ENCODE measurements at places on chromosomes 1 and 21. TPM values are rescaled to one million over a fixed set of nuclear protein-coding genes. Genes with fewer than 3 reads are reported as not detected.

DNA sequence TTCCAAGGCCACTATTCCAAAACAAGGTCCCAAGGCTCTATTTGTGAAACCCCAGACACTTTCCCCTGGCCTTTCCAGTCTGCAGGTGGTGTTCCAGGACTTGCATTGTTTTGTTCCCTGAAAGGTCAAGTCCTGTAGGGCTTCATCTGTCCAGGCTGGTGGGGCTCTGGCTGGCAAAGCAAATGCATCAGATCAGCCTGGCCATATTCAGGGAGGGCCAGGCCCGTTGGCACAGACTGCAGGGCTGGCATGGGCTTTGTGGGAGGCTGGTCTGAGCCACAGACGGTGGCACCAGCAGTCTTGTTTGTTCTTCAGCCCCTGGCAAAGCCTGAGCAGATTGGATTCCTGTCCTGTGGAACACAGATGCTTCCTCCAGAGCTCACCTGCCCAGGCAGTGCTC is 93.0 kb downstream of the SPATA46 start:
- no peak for DNase-seq

GRCh38 chr1:171961861-171962260 is 120.6 kb downstream of the DNM3 start:
- DNase-seq: no peak

GRCh38 chr1:236893626-236894545 is 98.8 kb downstream of the MTR start:
- no peak for DNase-seq

DNA sequence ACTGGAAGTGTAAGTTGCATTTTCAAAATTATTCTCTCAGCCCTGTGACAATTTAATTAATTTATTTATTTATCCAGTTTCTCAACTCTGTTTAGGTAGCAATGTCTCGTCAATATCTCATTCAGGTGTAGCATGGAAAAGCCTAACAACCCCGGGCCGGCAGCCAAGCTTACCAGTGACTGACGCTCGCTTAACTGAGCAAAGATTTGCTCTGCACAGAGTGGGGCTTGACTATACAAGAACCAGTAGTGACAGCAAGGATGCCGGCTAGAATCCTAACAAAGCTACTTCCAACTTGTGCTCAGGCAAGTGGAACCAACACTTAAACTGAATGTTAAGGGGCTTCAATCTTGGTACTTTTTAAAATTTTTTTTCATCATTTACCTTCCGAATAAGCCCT is 80.9 kb upstream of the ESRRG start:
- no peak for DNase-seq

GRCh38 chr1:82969340-82969739 is 1029.6 kb downstream of the TTLL7 start:
- DNase-seq: no peak

The OR14C36 gene
- total RNA-seq: not detected

The TRIM45 gene
- total RNA-seq: 6.7 TPM

- DNase-seq: no peak
Observed at GRCh38 chr1:107623431-107623830, 341.5 kb downstream of the VAV3 start.

GRCh38 chr1:177849130-177849529 is 120.7 kb downstream of the SEC16B start:
- no peak for DNase-seq

DNA sequence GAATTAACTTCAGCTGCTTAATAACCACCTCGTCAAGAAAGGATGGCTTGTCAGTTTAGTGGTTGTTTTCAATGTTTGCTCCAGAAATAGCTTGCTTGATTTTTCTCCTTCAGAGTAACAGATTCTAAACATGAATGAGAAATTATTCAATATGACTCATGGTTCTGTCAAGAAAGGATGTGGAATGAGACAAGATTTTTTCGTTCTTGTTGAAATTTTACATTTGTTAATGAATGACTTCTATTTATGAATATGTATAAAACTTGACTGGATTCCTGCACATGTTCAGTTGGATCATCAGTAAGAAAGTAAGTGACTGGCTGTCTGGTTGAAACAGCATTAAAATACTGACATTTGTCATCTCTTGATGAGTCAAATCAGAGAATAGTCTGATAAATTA is 38.3 kb downstream of the IFI44 start:
- no peak for DNase-seq

The RHBDL2 gene
- not detected for total RNA-seq

DNA sequence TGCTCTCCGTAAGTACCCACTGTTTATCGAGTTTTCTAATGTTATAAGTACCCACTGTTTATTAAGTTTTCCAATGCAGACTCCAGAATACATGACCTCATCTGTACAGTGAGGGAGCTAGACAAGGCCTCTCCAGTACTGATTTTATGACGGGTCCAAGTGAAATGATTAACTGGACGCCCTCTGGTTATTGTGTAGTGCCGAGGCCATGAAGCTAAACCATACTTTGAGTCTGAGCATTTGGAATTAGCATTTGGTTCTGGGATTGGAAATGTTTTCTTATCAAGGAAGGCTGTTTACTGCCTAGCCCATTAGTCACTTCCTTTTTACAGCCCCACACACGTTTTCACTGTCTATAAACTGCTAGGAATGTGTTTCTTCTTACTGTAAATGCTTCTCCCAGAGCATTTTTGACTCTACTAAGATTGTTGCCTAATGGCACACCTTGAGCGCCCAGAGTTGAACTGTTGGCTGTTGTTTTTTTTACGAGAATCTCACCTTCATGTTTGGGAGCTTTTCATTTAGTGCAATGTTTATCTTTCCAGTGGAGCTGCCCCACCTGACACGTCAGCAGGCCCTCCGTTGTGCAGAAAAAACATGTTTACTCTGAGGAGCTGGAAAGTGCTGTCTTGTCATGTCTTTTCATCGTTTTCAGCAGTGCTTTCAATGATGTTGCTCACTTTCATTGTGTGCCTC is 26.9 kb downstream of the SPATA46 start:
- DNase-seq: peak; percentile 73

The VCAM1 gene
- total RNA-seq: 2.0 TPM

GRCh38 chr1:199163267-199163666 is 524.4 kb downstream of the PTPRC start:
- peak; percentile 70 for DNase-seq

- no peak for DNase-seq
Observed at GRCh38 chr1:103457886-103458455, 67.5 kb upstream of the RNPC3 start.

The GPR89B gene
- 11.8 TPM for total RNA-seq

The SEMA4A gene
- total RNA-seq: 0.92 TPM

The UCK2 gene
- total RNA-seq: 84.2 TPM

The CFAP107 gene
- not detected for total RNA-seq

The DIO1 gene
- total RNA-seq: not detected

GRCh38 chr21:27397578-27397977 is 430.7 kb upstream of the ADAMTS5 start:
- no peak for DNase-seq

GRCh38 chr1:81155131-81155530 is 645.6 kb upstream of the ADGRL2 start:
- DNase-seq: no peak

The OR2L8 gene
- total RNA-seq: not detected

DNA sequence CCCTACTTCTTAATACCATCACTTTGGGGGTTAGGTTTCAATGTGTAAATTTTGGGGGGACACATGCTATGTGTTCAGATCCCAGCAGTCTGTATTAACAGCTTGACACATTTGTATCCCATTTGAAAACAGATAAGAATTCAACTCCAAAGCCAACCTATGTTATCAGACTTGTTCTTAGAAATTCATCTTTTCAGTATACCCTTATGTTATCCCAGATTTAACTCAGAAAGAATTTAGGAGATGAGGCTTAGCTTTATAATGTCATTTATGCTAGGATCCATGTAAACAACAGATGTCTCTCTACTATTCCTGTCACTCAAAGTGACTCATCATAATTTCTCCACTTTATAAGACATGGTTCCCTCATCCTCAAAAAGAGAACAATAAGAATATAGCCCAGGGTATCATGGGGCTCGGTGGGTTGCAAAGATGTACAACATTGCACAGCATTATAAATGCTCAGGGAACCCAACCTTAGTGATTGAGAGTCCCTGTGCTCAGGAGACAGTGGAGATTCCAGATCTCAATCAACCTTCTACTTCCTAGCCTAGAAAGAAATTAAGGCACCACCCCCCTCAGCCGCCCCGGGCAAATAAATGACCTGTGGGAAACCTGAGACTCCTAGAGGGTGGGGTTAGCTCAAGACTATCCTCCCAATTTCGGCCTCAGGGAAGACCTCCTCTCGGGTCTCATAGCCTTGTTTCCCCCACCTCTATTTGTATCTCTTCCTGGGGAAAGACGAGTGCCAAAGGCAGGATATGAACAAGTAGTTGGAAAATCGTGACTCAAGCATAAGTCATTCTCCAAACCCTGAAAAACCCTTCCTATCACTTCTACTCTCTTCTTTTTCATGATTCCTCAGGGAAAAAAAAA is 265.1 kb upstream of the CAMK1G start:
- no peak for DNase-seq

DNA sequence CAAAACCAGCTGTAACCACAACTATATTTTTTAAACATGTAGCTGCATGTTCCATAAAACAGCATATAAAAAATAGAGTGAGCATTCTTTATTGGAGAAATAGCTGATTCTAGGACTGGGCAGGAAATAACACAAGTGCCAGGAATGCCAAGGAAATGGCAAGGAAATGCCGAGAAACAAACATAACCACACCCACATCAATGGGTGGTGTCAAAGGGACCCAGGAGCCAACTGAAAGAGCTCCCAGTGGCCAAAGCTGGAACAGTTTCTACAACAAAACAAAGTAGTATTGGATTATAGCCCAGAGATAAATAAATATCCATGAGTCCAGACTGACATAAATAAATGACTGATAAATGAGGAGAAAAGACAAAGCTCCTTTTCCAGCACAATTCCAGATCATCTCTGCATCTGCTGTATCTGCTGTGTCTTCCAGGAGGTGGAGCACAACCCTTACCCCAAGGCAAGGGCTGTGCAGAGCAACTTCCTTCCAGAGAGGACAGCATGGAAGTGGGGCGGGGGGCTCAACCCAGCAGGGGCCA is 28.1 kb downstream of the ADARB1 start:
- peak; percentile 91 for DNase-seq

The LCE6A gene
- total RNA-seq: not detected

The AMY1C gene
- not detected for total RNA-seq

The ADPRS gene
- 37.2 TPM for total RNA-seq

The TMEM51 gene
- total RNA-seq: 1.7 TPM

The BSND gene
- total RNA-seq: not detected

- DNase-seq: no peak
Observed at GRCh38 chr1:111110197-111110899, 29.5 kb downstream of the DRAM2 start.

The SLAMF7 gene
- not detected for total RNA-seq

DNA sequence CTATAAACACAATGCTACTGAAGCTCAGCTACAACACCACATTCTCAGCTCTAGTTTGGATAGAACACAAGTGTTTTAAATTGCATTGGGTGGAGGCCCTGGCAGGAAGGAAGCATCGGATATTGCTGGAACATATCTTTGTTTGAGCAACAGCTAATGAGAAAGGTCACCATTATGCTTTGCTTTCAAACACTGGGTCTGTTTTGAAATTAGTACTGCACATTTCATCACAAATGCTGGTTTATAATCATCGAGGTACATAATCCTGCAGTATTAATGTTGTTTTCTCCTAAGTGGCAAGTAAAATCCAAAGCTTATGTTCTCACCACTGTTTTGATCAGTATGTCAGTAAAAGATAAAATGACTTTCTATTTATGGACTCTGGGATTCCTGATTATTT is 61.5 kb upstream of the ARHGAP29 start:
- DNase-seq: no peak

The GJA9 gene
- not detected for total RNA-seq

DNA sequence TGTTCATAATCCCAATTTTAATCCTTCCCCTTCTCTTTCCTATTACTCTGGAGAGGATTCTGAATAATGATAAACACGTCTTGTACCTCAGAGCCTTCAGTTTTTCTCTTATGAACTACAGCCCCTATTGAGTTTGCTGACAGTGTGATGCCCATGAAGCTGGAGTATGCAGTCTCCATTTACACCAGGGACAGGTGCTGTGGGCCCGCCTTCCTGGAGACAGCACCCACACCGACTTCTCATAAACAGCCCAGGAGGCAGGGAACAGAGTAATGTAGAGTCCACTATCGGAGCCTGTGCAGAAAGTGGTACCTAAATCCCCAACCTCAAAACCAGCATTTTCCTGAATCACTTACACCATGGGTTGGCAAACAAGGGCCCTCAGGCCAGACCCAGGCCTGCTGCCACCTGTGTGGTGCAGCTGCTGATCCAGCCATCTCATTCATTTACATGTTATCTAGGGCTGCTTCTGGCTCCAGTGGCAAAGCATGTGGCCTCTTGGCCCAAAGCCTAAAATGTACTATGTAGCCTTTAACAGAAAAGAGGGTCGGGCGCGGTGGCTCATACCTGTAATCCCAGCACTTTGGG is 95.1 kb upstream of the KRTAP19-8 start:
- DNase-seq: no peak

The UQCRHL gene
- 4.1 TPM for total RNA-seq

DNA sequence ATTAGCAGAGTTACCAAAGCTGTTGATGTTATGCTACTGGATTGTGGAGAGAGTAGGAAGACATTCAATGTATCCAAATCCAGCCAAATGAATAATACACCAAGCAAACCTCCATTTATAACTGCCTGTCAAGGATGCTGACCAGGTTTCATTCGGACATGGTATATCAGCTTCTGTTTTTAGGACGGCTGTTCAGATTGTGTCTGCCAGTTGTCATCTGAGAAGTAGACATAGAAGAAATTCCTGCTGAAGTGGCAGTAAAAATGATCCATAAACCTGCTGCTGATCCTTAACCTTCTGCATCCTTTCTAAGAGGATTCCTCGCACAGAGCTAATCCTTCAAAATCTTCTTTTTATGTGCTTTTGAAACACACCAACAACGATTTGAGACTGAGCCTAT is 663.6 kb upstream of the PLXNA2 start:
- no peak for DNase-seq

GRCh38 chr1:32619701-32620485 is 30.5 kb downstream of the ZBTB8OS start:
- DNase-seq: peak; percentile 33

GRCh38 chr1:30200161-30200560 is 523.2 kb downstream of the MATN1 start:
- no peak for DNase-seq

- no peak for DNase-seq
Observed at GRCh38 chr1:109644670-109645069, 11.2 kb upstream of the GSTM4 start.

- DNase-seq: peak; percentile 61
Observed at GRCh38 chr1:59903141-59903754, 23.3 kb downstream of the CYP2J2 start.

The HCRTR1 gene
- total RNA-seq: not detected

GRCh38 chr1:234400773-234401172 is 27.5 kb downstream of the COA6 start:
- no peak for DNase-seq

GRCh38 chr1:157830887-157831286 is 10.7 kb downstream of the CD5L start:
- DNase-seq: no peak

The CDCA8 gene
- total RNA-seq: 64.7 TPM

GRCh38 chr1:112872551-112872962 is 83.4 kb downstream of the SLC16A1 start:
- no peak for DNase-seq

Data from A673 (cell line).